Myocyte (in vitro differentiated cells): ENCODE measurements at places on chromosomes 12 and 14.

DNA sequence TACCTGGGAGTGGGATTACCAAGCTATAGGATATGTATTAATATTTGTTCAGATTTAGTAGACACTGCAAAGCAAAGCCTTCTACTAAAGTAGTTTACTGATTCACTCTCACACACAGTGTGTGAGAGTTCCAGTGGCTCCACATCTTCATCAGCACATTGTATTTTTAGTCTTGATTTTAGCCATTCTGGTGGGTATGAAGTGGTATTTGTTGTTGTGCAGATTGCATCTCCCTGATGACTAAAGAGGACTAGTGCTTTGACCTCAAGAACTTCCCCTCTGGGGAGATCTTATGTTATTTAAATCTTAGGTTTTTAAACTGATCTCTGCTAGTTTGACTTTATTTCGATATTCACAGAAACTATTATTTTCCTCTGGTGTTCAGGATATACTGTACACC, 479.7 kb upstream of the RGS6 start:
- DNase-seq, result no peak

DNA sequence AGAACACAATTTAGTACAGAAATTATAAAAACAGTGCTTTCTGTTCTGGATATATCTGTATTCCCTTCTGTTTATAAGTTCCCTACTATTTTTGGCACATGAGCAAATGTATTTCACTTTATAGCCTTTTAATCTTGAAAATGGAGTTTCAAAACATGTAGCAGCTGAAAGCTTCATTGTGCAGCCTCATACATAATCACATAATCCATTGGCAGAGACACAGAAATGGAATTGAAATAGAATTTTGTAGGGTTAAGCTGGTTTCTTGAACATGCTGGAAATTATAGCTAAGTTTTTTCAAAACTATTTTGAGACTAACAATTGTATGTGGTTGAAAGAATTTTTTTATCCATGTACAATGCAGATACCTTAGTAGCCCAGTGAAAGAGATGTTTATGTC, 614.3 kb upstream of the MDGA2 start:
- DNase-seq, result no peak

DNA sequence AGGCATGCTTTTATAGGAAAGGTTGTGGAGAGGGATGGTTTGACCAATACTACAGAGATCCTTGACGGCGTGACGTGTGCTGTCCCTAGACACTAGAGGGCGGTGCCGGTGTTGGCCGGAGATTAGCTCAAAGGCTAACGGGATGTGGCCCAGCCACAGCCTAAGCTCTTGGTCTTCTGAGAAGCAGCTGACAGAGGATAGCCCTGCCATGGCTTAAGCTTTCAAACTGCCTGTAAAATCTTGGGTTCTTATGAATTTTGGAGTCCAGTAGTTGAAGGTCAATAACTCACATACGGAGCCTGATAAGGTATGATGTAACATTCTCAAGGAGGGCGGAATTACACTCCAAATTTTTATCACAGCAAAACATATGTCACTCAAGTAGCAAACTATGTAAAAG, 515.7 kb upstream of the ATXN7L3B start:
- peak; percentile 43 for DNase-seq

- no peak for DNase-seq
These were observed 59.0 kb downstream of the RPS29 start for GRCh38 chr14:49527221-49527620.

DNA sequence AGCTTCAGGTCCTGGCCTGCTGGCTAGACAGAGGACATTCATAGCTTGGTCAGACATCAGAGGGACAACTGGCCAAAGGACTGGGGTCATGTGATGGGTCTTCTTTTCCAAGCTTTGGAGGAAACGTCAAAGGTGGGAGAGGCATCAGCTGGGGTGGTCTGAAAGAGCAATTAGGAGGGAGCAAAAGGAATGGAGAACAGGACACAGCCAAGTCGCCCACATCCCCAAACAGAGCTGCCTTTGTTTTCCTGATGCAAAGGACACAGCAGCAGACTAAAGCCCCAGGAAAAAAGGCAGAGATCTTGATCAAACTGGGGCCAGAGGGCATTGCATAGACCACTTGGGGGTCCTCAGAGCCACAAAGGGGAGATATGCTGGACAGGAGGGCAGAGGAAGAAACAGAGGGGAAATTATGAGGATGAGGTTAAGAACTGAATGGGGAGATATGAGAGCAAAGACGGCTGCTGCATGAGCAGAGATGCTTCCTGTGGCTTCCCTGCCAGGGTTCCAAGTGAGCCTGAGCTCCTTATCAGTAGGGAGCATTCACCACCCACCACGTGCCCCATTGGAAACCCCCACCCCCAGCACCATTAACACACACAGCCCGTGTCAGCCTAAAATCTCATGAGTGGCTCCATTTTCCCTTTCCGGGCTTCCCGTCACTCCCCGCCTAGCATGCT, 62.4 kb downstream of the ANO2 start:
- no peak for DNase-seq

DNA sequence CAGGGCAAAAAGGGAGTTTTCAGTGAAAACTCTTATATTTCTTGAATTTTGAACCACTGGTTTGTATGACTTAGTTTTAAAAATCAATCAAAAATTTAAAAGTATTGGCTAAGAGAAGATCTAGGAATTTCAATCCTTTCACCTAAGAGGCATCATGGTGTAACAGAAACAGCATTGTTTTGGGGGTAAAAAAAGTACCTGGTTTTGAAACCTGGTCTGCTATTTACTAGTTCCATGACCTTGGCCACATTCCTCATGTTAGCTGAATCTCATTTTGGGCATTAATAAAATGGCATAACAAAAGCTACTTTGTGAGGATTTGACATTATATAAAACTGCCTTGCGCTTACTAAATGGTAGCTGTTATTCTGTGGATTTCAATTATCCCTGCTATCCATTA, 16.7 kb upstream of the GNPNAT1 start:
- no peak for DNase-seq

- peak; percentile 30 for DNase-seq
These were observed 99.8 kb upstream of the DIO2 start for GRCh38 chr14:80310938-80311750.
